ENCODE measurements at places on chromosomes 4 and X.

DNA sequence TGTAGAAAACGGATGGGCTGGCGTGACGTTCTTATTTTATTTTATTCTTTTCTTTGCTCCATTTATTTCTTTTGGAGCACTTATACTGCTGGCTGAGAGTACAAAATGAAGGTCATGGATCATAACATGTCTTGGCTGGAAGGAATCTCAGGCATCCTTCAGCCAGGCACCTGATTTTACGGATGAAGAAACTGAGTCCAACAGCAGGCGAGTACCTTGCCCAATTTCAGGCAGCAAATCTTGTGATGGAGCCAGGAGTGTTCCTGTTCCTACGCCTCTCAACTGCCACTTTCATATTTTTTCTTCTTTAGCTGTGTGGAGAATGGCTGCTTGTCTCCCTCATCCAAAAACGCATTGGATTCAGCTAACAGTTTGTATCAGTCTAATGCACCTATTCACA is 332.1 kb upstream of the IGFBP7 start:
- no peak for DNase-seq

DNA sequence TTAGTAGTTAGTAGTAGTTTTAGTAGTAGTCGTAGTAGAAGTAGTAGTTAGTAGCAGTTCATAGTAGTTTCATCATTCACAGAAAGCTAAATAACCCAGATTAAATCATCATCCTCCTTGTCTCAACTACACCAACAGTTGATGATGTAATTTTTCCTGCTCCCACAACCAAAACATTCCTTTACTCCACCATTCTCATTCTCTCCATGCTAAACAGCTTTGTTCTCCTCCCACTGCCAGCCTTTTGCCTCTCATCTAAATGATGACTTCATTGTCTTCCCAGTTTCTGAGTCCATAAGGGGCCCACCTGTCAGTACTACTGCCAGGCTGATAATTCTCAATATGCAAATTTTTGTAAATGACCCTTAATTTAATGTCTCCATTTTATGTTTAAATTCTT is 68.9 kb downstream of the ARHGAP24 start:
- DNase-seq: no peak

- DNase-seq: no peak
Measured at GRCh38 chrX:153351981-153352380, 18.0 kb downstream of the ZNF275 start.

DNA sequence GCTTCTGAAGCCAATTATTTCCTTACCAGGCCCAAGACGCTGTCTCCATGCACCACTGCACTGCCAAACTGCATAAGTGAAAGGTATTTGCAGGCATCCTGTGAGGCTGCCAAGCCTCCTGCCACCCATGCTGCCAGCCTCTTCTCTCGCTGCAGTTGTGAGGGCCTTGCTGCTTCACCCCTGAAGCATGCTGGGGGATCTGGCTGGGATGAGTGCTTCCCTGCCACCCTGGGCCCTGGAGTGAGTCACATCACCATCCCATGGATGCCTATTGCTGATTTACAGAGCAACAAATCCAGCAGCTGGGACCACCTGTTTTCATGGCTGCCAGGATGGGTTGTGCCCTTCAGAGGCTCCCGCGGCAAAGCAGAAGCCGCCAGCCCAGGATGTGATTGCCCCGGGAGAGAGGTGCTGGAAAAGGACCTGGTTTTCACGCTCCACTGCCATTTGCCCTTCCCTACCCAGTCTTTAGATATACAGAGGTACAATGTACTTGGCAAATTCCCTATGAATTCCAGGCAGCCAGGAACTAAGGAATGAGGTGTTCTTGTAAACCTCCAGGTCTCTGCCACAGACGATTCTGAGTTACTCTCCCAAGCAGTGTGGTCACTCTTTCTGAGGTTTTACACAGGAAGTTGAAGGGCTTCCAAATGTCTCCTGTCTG is 41.5 kb upstream of the PTCHD1 start:
- no peak for DNase-seq

DNA sequence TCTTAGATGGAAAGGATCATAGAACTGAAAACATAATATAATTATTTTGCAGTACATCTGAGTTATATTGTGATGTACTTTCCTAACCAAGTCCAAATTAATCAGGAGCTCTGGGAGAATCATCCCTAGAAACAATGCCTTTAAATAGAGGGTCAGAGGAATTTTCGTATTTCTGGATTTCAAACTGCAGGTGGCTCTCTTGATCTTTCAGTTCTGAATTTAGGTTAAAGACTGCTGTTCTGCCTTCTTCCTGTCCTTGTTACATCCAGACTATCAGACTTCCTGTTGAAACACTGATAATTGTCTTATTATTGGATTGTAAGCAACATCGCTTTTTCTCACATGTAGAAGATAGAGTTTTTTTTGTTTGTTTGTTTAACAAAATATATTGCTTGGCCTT is 142.7 kb downstream of the RPA4 start:
- DNase-seq: no peak

- no peak for DNase-seq
Measured at GRCh38 chr4:186936496-186937375, 213.1 kb upstream of the FAT1 start.

DNA sequence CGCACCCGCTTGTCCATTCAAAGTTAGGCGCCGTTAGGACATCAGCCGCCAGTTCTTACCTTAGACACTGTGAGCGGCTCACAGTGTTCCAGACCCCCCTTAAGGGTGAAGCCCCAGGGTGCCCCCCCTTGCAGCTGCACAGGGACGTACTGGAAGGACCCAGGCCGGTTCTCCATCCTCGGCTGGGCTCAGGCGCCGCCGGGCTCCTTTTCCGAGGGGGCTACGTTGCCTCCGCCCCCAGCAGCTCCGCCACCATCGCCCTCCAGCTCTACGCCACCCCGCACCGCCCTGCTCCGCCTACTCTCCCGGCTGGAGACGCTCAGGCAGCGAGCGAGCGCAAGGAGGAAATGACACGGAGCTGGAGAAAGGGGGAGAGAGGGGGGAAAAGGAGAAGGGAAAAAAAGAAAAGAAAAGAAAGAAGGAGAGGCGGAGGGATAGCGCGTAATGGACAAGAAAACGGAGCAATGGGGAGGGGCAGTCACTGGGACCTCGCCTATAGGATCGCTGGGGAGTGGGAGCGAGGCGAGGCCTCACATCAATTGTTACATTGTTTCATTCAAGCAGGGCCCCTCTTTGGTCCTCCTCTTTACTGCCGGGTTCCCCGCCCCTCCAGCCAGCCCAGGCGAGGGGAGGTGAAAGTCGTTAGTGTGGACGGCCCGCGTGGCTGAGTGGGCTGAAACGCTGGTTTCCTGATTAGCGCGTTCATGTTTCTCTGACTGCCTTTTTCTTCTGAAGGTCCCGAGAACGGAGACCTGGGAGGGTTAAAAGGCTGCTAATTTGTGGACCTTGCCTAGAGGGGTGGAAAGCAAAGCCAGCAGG is at the start of gene SHROOM4:
TSS of gene SHROOM4 (minus strand) at position 352 of the 819 bp plus-strand sequence. CDS start at position 176, 176 bp downstream.
- no peak for DNase-seq

- no peak for DNase-seq
Measured at GRCh38 chr4:970046-970745, 3.2 kb downstream of the DGKQ start.

- DNase-seq: no peak
Measured at GRCh38 chr4:170414961-170415360, 325.2 kb upstream of the AADAT start.

- DNase-seq: peak; percentile 58
Measured at GRCh38 chrX:152817078-152817764, 13.3 kb downstream of the CETN2 start.

GRCh38 chr4:109078724-109079123 is 223.7 kb downstream of the COL25A1 start:
- no peak for DNase-seq

GRCh38 chr4:143280861-143281260 is 55.8 kb upstream of the GAB1 start:
- no peak for DNase-seq

DNA sequence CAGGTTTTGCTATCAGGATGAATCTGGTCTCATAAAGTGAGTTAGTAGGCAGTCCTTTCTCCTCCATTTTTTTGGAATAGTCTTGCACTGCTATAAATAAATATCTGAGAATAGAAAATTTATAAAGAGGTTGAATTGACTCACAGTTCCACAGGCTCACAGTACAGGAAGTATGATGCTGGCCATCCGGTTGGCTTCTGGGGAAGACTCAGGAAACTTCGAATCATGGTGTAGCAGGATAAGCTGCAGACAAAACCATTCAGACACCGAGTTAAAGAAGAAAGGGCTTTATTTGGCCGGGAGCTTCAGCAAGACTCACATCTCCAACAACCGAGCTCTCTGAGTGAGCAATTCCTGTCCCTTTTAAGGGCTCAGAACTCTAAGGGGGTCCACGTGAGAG is 348.2 kb downstream of the KCTD8 start:
- no peak for DNase-seq

DNA sequence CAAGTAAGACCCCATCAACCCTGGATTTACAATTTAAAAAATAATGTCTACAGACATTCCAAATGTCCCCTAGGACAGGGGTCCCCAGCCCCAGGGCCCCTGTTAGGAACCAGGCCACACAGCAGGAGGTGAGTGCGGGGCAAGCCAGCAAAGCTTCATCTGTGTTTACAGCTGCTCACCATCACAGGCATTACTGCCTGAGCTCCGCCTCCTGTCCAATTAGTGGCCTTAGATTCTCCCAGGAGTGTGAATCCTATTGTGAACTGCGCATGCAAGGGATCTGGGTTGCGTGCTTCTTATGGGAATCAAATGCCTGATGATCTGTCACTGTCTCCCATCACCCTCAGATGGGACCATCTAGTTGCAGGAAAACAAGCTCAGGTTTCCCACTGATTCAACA is 146.1 kb downstream of the ATP10D start:
- no peak for DNase-seq

DNA sequence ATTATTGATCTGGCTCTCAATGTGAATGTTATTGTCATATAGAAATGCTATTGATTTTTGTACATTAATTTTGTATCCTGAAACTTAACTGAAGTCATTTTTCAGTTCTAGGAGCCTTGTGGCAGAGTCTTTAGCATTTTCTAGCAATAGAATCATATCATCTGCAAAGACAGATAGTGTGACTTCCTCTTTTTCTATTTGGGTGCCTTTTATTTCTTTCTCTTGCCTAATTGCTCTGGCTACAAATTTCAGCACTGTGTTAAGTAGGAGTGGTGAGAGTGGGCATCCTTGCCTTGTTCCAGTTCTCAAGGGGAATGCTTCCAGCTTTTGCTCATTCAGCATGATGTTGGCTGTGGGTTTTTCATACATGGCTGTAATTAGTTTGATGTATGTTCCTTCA is 102.7 kb downstream of the SH3BGRL start:
- peak; percentile 4 for DNase-seq

- no peak for DNase-seq
Measured at GRCh38 chr4:93779228-93779627, 49.3 kb upstream of the ATOH1 start.

GRCh38 chr4:158861766-158862165 is 92.9 kb downstream of the FNIP2 start:
- no peak for DNase-seq

DNA sequence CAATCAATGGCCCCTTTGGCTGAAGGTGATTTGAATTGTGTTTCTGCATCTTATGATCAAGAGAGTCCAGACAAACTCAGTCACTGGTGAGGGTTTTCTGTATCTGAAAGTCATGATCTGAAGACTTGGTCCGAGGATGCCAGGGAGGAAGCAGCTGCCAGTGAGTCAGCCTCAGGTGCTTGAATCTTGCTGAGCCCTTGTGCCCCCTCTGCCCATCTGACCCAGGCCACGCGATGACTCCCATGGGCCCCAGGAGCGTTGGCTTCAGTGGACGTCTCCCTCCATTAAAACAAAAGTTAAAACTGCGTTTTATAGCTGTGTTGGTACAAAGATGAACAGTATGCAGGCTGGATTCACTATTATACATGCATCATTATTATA is 62.0 kb downstream of the HTRA3 start:
- DNase-seq: no peak

GRCh38 chr4:654503-654845 is 19.6 kb downstream of the ATP5ME start:
- DNase-seq: no peak

GRCh38 chr4:77001907-77002306 is 52.4 kb downstream of the SEPTIN11 start:
- no peak for DNase-seq

GRCh38 chr4:22730021-22730420 is 37.3 kb downstream of the GBA3 start:
- no peak for DNase-seq

GRCh38 chr4:161555689-161556660 is 607.8 kb downstream of the FSTL5 start:
- DNase-seq: no peak

GRCh38 chr4:121373841-121374240 is 7.0 kb downstream of the QRFPR start:
- DNase-seq: no peak

DNA sequence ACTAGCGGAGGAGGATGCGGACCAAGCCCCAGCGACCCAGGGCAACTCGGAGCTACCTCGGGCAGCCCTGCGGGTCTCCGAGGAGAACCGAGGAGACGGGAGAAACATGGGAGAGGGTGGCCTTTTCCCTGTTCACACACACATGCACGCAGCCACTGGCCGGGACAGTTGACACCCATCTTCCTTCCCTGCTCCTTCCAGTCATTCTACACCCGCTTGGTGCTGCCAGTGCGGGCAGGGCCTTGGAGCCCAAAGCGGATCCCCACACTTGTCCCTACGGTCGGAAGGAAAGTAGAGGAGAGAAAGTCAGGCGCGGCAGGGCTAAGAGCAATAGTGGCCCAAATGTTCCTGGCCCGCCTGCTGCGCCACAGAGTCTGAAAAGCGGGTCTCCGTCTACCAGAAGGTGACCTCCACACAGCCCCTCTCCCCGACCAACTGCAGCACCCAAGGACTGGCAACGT is 1.1 kb upstream of the PPP3CA start:
- DNase-seq: peak; percentile 27

DNA sequence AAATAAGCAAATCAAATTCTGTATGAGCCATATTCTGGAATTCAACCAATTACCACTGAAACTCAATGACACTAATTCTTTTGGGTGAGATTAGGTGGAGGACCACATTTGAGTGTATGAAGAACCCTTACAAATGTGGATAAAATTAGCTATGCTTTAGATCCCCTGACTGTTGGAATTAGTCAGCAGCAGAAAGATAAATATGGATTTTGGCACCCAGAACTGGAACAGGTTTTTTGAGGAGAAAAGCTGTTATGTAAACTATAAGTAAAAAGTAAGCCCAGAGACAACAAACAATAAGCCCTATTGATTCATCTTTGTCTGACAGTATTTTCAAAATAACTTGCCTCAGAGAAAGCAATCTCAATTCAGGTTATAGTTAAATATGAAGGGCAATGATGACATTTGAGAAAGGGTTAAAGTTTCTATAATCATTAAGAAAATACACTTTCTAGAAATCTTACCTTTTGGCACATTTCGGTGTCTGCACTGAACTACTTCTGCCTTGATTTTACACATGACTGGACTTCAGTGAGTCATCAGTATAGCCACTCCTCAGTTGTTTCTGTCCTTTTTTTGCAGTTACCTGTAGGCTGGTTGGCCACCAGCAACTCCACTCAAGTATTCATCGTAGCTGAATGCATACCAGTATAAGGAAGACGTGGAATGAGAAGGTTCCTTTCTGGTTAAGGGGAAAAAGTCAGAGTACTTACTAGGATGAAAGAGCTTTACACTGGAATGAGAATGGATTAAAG is 80.0 kb downstream of the KCTD8 start:
- DNase-seq: no peak

- no peak for DNase-seq
Measured at GRCh38 chrX:31245714-31246113, 173.9 kb upstream of the FTHL17 start.

- no peak for DNase-seq
Measured at GRCh38 chr4:3688018-3688998, 77.9 kb upstream of the ADRA2C start.

All from hematopoietic multipotent progenitor cell treated with erythropoietin and hydrocortisone succinate and interleukin-3 and kit ligand, for 8 days (in vitro differentiated cells).